Stimulated activated CD8-positive, alpha-beta memory T cell treated with anti-CD3 and anti-CD28 coated beads, Interleukin-2, amount 100 ng/mL, for 1 hour (primary cell): ENCODE measurements at places on chromosomes 5 and 9.

GRCh38 chr9:8412327-8412726 is 612.7 kb upstream of the DMAC1 start:
- no peak for DNase-seq

DNA sequence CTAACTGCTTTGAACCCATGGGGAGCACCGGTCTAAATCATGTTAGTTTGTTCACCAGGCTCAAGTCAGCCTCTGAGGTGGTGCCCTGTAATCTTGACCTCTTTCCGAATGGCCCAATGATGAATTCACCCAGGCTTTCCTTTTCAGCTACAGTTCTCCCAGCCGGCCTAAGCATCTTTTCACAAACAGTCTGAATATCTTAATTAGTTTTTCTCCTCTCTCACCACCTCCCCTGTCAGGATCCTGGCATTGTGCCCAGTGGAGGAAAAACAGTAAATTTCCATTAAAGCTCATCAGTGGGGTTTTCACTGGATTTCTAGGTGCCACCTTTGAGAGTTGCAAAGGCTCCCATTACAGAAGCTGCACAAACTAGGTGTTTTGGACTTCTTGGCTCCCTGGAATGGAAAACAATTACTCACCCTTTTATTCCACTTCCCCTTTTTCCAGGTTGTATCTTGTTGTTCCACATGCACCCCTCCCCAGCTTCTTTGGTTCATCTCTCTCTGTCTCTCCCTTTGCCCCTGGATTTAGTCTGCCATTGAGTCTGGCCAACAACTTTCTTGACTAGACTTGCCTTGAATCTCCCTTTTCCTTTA is 69.4 kb upstream of the ADAMTSL1 start:
- DNase-seq, result no peak

- no peak for DNase-seq
Observed at GRCh38 chr9:27053369-27054022, 48.0 kb upstream of the LRRC19 start.

DNA sequence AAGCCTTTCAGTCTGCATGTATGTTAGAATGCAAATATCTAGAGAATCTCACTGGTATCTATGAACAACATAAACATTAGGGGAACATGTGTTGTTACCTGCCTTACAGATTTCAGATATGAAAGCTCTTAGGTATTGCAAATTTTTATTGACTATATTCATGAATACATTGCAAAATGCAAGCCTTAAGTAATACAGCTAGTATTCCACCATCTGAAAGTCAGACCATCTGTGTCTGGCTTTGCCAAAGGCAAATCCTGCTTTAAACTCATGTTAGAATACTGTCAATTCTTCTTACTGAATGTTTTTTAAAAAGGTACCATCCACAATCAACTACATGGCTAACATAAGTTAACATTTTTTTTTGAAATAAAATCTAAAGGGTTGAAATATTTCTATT is 215.6 kb downstream of the AP3B1 start:
- no peak for DNase-seq

GRCh38 chr5:151303666-151304065 is at the start of gene SLC36A3:
SLC36A3 (minus strand) TSS chr5:151303766; CDS start chr5:151303354, 412 bp downstream.
- no peak for DNase-seq

DNA sequence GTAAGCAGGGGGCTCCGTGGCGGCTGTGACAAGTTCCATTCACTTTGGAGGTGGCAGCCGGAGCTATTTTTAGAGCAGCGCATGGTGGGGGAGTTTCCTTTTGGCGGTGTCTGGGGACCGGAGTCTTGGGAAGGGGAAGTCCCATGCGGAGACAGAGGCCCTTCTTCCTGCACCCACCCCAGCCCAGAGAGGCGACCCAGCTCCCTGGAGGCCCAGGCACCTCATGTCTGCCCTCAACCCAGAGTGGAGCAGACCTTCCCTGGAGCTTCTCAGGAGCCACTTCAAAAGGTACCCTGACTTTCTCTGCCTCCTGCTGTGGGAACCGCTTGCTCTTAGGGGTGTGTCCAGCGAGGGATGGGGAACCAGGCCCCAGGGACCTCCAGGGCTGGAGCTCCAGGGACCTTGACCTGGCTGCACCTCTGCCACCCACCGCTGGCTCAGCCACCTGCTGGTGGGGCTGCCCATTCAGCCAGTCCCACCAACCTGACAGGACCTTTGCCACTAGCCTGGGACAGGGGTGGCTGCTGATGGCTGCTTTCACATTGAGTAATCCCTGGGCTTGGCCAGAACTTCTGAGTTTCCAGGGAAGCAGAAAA is 34.1 kb downstream of the NEK6 start:
- no peak for DNase-seq

- no peak for DNase-seq
Observed at GRCh38 chr9:78932849-78933627, 636.1 kb downstream of the PSAT1 start.

- no peak for DNase-seq
Observed at GRCh38 chr5:573206-573605, 38.9 kb upstream of the CEP72 start.

- DNase-seq, result no peak
Observed at GRCh38 chr5:138463419-138464007, 1.8 kb upstream of the EGR1 start.

- DNase-seq, result no peak
Observed at GRCh38 chr5:35081134-35081533, 33.4 kb upstream of the AGXT2 start.

DNA sequence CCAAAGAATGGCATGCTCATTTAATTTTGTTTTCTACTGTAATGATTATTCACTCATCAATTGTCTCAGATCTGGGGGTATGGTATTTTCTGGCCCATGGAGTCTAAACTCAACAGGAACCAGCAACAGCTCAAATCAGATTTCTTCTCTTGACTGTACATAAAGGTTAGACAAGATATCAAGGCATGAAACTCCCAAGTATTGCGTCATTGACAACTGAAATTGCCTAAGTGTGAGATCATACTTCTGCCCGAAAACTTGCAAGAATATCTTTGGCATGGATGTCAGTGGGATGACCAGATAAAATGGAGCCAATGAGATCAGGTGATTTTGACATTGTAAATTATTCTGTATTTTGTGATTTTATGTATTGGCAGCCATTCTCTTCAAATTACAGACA is 141.7 kb upstream of the STK32A start:
- DNase-seq, result no peak

DNA sequence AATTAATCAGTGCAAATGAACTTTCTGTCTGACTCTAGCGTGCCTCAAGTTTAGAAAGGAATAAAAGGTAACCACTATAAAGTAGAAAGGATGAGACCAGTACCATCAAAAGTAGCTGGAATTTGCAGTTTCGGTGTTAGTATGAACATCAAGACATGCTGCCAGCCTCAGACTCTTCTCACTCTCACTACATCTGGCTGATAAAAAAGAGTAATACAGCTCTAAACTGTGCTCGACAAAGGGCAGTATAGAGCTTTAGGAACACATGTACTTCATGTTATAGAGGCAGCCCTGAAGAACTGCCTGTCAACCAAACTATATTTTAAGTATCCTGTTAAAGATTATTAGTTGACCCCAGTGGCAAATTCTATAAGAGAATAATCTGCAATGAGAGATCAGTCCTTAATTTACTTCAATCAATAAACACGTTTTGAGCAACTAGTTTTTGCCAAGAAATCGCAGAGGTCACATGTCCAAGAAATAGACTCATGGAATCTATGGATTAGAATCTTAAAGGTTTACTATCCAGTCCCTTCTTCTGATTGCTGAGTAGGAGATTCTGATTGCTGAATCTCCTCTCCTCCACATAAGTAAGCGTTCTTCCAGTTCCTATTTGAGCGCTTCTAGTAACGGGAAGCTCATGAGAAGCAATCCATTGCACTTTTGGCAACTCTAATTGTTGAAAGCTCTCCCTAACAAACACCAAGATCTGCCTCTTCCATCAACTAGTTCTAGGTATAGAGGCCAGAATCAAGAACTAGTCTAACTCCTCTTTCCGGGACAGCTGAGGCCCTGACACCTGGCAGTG is 941 bp downstream of the XPA start:
- DNase-seq, result no peak

GRCh38 chr9:7756088-7756487 is 43.5 kb downstream of the DMAC1 start:
- no peak for DNase-seq

DNA sequence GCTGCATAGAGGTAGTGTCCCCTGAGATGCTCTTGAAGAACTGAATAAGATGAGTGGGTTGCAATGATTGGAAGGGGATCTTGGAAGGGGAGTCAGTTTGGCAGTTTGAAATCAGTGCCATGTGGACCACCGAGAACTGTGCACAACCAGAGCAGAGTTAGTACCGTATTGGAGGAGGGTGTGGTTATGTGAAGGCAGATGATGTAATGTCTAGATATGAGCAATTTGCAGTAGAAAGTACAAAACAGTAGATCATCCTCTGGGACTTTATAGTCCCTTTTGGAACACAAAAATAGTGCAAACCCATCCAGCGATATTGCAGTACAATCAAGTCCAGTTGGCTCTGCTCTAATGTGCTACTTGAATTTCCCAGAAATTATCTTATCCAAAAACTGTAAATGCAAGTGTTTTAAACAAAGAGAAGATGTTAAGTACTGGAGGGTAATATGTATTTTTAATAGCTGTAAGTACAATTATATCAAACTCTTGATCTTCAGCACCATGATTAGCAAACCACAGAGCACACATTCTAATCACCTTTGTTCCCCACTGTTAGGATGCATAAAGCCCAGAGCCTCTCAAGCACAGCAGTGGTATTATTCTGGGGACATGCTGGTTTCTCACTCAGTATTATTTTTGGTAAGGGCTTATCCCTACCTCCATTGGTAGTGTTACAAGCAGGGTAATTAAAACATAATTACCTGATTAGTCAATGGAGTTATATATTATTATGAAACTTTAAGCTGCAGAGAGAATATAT is 41.5 kb downstream of the MEGF10 start:
- no peak for DNase-seq
